ENCODE measurements at places on chromosomes 2 and 18.

DNA sequence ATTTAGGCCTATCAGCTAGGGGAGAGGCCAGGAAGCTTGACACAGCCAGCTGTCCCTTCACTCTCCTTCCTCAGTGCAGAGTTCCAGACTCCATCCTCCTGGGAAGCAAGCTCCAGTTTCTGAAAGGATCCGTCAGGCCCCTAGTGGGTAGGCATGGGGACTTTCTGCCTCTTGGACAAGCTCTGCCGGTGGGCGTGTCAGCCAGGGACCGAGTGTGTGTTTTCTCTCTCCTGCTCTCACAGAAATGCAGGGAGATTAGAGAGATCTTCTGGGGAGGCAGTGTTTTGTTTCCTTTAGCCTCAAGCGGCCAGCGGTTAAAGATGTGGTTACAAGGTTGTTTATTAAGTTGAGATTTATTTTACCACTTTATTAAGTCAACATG lies 29.9 kb upstream of the OTOS start:
- no peak for DNase-seq

GRCh38 chr2:136666-137065 lies 90.4 kb upstream of the FAM110C start:
- DNase-seq, result no peak

DNA sequence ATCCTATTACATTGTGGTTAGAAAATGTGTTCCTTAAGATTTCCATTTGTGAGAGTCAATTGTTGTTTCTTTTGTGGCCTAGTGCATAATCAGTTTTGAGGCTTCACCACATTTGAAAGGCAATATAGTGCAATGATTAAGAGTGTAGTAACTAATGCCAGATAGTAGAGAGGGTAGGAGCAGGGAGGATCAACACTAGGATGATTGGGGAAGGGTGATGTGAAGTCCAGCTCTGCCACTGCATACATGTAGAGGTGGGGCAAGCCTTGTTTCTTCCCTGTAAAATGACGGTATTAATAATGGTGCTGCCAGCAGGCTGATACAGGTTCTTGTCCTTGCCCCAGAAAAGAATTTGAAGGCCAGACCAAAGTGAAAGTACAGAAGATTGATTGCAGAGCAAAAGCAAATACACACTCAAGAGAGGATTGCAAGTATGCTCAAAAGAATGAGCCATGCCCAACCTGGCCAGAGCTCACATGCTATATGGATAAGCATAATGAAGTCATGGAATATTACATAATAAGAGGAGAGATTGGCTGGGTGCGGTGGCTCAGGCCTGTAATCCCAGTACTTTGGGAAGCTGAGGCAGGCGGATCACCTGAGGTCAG lies 8.0 kb downstream of the SP100 start:
- DNase-seq, result no peak

DNA sequence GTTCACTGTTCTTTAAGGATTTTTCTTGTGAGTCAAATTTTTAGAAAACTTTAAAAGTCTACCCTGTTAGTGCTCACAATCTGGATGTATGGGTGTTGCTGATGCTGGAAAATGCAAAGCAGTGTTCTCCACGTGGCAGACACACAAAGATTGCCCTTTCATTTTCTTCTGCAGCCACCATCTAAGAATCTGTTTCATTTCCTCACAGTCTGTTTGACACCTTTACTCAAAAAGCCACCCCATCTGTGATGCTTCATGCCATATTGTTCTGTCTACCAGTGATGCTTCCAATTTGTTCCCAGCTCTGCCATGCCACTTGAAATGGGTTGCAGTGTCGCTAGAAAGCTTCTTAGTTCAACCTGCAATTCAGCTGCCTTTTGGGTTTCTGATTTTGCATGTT lies 464.2 kb upstream of the UBE2E3 start:
- DNase-seq, result no peak

GRCh38 chr2:216012830-216013079 lies 596 bp downstream of the MREG start:
- no peak for DNase-seq

GRCh38 chr2:166384774-166385173 lies 9.0 kb upstream of the SCN9A start:
- DNase-seq, result no peak

DNA sequence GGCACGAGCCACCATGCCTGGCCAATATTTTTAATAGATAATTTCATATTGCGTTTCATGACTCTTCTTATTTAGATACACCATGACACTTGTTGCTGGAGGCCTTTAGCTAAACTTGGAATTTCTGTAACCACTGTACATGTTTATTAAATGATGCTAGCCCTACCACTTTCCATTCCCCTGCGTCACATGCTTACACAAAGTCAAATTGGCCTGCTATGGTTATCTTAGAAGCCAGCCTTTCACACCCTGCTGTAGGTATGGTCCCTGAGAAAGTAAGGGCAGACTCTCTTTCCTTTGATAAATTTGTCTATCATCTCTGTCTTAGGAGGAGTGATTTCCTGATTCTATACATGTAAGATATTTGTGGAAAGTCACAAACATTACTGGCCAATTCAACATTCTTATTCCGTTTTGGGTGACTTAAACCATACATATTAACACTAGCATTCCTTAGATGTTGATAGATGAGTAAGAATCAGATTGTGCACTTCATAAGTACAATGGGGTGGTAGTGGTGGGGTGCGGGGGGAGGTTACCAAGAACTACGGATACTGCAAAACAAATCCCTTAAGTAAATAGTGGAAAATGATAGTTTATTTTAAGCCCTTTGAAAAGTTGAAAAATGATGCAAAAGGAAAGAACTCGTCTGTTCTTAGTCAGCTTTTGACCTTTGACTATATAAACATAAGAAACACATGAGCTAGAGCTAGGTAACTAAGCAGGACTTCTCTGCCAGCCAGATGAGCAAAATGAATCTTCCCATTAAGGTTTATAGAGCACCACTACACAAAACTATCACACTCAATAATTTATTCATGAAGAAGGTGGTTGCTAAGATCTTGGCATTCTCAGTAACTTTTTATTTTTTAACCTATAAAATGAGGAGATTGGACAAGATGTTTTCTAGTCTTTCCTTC lies 7.9 kb upstream of the NDUFV2 start:
- DNase-seq, result peak; percentile 41

GRCh38 chr2:176638167-176639015 lies 369.1 kb downstream of the MTX2 start:
- DNase-seq, result peak; percentile 58

DNA sequence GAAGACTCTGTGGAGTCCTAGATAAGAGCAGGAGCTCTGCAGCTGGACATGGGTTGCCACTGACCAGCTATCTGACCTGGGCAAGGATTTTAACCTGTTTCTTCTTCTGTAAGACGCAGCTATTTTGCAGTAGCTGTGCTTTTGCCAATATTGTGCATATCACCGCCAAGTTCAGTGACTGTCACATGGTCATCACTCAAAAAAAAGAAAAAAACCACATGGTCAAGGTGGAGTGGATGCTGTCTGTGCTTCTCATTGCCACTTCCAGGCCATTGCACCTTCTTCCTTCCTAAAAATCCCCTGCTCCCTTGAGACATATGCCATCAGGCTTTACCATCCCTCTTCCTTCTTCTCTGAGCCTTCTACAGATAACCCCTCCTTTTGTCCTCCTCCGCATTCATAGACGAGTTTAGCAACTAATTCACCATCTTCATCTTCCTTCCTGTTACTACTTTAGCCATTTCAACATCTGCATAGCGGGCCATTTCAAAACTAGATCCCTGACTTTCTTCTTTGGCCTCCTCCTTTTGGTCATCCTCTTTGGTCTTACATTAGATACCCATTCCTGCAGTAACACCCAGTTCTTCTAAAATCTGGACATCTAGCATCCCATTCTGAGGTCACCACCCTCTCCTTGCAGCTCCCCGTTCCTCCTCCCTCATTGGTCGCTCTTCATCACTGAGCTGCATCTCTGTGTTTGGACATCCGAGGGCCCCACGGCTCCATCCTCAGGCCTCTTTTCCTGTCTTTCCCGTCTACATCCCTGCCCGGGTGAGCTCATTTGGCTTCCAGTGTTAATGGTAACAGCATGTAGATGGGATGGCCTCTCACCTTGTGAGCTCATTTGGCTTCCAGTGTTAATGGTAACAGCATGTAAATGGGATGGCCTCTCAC lies 17.8 kb downstream of the RNF144A start:
- DNase-seq, result no peak

DNA sequence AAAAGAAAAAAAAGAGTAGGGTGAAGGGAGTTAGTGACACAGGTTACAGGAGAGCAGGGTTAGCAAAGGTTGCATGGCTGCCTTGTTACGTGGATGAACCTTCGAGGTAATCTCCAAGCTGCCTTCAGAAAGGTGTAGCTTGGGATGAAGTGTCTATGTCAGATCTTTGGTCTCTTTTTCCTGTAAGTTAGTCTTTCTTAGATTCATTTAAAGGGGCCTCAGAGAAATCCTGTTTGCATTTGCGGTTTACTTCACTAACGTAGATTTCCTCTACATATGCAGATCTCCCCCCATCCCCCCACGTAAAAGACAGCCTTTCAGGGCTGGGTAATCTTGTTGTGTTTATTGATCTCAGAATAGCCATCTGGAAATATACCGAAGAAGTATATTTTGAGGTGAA lies 83.7 kb downstream of the MTA3 start:
- no peak for DNase-seq

DNA sequence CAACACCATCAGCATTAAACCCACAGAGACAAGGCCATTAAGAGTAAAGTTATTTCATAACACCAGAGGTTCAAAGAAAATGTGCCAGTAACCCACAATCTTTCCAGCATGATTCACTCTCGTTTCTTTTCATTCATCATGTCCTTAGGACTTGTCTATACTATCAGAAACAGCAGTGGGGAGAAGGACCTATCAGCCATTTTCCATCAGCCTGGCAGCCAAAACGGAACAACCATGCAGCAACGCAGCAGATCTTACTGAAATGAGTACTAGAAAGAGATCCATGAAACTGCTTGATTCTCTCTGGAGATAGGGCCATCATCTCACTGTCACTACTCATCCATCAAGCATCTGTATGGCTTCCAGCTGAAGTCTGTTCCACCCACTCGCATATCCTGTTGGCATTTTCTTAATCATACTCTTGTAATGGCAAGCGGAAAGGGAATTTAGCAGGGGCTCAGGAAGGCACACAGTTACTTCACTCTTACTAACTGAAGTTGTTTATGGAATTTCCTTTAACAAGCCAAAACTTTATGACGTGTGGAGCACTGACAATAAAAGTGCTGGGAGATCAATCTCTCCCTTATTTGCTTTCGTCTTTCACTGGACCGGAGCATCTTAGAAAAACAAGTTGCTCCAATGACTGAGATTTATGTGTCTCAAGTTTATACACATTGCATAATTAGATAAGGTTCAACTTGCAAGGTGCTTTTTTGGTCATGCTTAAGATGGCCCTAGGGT lies 69.7 kb downstream of the EPHA4 start:
- DNase-seq, result no peak

- no peak for DNase-seq
Measured at GRCh38 chr2:140586379-140586778, 1544.4 kb downstream of the LRP1B start.

GRCh38 chr2:137221797-137222492 lies 456.6 kb downstream of the THSD7B start:
- no peak for DNase-seq

DNA sequence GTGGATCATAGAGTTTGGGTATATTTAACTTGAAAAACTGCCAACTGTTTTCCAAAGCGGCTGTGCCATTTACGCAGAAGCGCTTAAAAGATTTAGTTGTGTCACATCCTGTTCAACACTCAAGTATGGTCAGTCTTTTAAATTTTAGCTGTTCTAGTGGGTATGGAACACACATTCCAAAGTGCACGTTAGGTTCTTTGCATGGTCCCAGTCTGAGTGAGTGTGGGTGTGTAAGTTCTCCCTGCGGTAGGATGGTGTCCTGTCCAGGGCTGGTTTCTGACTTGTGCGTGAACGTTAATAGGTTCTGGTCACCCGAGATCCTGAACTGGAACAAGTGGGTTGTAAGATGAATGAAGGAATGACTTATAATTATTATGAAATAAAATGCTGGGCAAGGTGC lies 28.4 kb upstream of the IL36G start:
- DNase-seq, result no peak

- DNase-seq, result no peak
Measured at GRCh38 chr2:162197069-162197825, 45.2 kb upstream of the GCG start.

DNA sequence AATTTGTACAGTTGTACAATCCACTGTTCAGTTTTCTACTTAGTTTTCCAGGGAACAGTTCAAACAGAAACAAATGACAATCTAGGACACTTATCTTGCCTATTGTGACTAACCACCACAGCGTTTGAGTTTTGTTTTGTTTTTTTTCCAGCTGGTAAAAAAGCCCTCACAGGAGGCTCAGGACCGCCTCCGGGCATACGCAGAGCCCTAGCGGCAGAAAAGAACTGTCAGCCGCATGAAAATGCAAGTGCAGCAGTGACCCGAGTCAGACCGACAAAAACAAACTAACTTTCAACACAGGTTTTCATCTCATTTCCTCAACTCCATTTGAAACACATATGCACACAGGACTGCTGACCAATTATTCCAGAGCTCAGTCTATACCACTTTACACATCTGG lies 68.6 kb downstream of the STEAP3 start:
- DNase-seq, result no peak

GRCh38 chr2:54497763-54498680 lies 41.9 kb downstream of the SPTBN1 start:
- no peak for DNase-seq

DNA sequence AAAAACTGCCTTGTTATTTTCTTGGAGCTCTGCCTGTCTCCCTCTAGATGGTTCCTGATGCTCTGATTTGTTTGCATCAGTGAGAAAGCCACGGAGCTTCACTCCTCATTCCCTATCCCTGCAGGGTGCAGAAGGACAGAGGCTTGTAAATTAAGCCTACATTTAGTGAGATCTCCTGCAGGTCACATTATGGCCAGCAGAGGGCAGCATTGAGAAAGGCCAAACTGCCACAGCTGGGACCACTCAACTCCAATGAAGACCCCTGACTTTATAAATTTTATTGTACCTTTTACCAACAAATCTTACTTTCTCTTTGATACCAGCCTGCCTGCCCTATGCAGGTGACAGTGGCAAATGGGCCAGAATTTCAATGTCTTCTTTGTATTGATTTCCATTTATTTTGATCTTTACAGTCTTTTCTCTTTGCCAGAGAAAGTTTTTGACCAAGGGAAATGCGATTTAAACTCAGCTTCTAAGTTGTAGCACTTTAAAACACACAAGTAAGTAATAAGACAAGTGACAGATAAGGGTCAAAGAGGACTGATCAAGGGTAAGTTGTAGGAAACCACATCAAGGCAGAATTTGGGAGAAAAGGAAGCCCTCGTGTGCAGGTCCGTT lies 1029.1 kb upstream of the KLHL29 start:
- DNase-seq, result peak; percentile 41
